NCI-H2081 treated with DMSO at 0.1 percent for 48 hours (cell line): ENCODE measurements at places on chromosomes 3 and 15.
A peak's percentile ranks its signal among the peaks of the same experiment; 100 is the strongest.

- DNase-seq: no peak
Measured at GRCh38 chr3:28698706-28699105, 350.1 kb upstream of the AZI2 start.

- no peak for DNase-seq
Measured at GRCh38 chr3:63685340-63685739, 32.9 kb downstream of the SNTN start.

GRCh38 chr3:177894081-177894728 lies 642.0 kb upstream of the KCNMB2 start:
- no peak for DNase-seq

- DNase-seq: no peak
Measured at GRCh38 chr3:15707779-15708178, 90.0 kb downstream of the ANKRD28 start.

- DNase-seq: no peak
Measured at GRCh38 chr15:98121957-98122356, 161.5 kb downstream of the ARRDC4 start.

DNA sequence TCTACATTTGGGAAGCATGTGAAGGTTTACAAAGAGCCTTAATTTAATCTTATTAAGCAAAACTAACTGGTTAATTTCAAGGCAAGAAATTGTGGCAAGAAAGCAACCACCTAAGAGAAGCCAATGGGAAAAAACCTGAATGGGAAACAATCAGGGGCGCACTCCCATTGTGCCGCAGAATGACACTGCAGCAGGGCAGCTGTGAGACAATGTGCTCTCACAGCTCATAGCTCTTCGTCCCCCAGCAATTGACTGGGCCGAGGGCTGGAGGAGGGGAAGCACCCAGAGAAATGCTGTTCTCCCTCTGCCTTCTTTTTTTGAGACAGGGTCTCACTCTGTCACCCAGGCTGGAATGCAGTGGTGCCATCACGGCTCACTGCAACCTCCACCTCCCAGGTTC lies 93.3 kb upstream of the RAD18 start:
- DNase-seq: no peak

- no peak for DNase-seq
Measured at GRCh38 chr3:194382892-194383223, 13.3 kb upstream of the LRRC15 start.

- no peak for DNase-seq
Measured at GRCh38 chr3:32791833-32792232, 26.0 kb upstream of the TRIM71 start.

GRCh38 chr3:184228376-184229137 lies 828 bp upstream of the VWA5B2 start:
- DNase-seq: no peak

DNA sequence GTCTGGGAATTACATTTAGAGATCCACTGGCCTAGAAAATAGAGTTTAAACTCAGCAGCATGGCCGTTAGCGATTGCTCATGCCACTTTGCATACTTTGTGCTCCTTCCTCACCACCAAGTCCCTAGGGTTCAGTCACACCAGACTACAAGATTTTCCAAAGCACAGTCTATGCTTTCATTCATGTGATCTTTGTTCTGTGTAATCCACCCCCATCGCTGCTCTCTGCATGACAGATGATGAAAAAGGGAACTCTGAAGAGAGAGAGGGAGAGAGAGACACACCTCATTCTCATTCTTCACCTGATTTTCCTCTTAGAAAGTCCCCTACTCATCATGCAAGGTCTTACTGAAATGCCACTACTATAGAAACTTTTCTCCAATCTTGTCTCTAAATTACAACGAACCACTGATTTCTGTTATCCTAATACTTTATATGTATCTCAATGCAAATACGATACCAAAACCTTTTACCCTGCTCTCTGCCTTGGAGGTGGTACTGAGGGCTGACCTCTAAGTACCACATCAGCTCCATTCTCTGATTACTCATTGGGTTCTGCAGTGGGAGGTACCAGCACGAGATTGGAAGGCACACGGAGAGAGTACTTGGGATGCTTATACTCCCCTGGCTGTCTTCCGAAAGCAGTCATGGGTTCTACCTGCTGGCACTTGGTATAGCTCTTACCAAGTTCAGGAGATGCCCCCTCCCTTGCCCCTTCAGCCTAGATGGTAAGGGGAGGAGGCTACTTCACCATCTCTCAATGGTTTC lies 1.1 kb upstream of the PARP15 start:
- DNase-seq: no peak

- DNase-seq: no peak
Measured at GRCh38 chr3:129000742-129001100, 383 bp upstream of the EFCC1 start.

DNA sequence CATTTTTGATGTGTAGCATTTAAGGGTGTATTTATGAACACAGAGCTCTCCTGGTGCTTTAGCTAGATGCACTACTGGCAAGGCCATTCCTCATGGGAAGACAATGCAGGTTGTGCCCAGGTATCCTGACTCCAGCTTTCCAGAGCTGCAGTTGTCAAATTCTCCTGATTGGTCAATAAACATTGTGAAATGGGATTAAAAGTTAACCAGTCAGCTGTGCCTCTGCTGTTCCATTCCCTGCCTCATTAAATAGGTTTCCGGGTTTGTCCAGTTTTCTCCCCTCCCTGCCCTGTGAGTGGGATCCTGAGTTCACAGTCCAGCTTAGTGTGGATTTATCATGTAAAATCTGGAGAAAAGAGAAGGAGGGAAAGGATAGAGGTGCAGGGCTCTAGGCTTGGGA lies 207.3 kb downstream of the SQOR start:
- DNase-seq: no peak

- DNase-seq: no peak
Measured at GRCh38 chr15:67917037-67917436, 77.2 kb upstream of the RNU6-1 start.

GRCh38 chr3:75082845-75083244 lies 468.4 kb upstream of the CNTN3 start:
- no peak for DNase-seq

GRCh38 chr15:81274931-81275707 lies 48.8 kb downstream of the STARD5 start:
- DNase-seq: peak; percentile 14

GRCh38 chr3:188578576-188579363 lies 424.8 kb downstream of the LPP start:
- no peak for DNase-seq

- DNase-seq: no peak
Measured at GRCh38 chr15:35282965-35283496, 197.9 kb upstream of the NANOGP8 start.

- DNase-seq: no peak
Measured at GRCh38 chr3:185058796-185059195, 94.1 kb downstream of the C3orf70 start.

- DNase-seq: no peak
Measured at GRCh38 chr3:115784739-115785536, 161.6 kb downstream of the GAP43 start.

DNA sequence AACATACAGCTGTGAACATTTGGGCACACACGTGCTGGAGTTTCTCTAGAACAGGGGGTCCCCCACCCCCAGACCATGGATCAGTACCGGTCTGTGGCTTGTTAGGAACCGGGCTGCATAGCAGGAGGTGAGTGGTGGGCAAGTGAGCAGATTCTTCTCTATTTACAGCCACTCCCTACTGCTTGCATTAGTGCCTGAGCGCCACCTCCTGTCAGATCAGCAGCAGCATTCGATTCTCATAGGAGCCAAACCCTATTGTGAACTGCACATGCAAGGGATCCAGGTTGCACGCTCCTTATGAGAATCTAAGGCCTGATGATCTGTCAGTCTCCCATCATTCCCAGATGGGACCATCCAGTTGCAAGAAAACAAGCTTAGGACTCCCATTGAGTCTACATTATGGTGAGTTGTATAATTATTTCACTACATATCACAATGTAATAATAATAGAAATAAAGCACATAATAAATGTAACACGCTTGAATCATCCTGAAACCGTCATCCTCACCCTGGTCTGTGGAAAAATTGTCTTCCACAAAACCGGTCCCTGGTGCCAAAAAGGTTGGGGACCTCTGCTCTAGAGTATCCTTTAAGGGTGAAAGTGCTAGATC lies 25.8 kb downstream of the CHRM5 start:
- DNase-seq: no peak

DNA sequence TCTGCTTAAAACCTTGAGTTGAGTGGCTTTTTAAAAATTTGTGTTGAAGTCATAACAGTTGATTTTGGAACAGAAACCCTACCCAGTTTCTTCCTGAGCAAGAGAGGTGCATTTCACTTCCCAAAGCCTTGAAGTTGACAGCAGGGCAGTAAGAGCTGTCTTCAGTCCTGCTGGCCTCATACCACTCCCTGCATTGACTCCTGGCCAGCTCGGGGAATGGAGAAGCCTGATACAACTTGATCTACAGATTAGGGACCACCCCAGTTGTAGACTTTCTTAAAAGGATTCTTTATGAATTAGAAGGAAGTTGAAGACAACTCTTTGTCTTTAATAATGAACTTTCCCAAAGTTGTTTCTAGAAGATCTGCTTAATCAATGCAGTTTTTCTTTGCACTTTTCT lies 90.6 kb upstream of the FLNB start:
- no peak for DNase-seq

DNA sequence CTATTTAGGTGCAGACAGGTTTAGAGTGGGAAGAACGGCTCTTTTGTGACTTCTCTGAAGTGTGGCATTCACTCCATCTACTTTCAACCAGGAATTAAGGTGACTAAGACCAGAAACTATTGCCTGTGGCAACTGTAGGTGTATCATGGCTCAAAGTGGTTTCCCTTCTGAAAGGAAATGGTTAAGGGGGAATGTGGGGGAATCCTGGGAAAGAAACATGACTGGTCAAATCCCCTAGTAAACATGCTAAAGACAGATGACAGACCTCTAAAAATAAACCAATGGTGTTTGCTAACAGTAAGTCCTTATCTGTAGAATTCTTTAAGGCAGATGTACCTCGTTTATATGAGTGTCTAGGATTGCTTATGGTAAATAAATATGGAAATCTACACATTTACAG lies 56.9 kb downstream of the MEGF11 start:
- no peak for DNase-seq

DNA sequence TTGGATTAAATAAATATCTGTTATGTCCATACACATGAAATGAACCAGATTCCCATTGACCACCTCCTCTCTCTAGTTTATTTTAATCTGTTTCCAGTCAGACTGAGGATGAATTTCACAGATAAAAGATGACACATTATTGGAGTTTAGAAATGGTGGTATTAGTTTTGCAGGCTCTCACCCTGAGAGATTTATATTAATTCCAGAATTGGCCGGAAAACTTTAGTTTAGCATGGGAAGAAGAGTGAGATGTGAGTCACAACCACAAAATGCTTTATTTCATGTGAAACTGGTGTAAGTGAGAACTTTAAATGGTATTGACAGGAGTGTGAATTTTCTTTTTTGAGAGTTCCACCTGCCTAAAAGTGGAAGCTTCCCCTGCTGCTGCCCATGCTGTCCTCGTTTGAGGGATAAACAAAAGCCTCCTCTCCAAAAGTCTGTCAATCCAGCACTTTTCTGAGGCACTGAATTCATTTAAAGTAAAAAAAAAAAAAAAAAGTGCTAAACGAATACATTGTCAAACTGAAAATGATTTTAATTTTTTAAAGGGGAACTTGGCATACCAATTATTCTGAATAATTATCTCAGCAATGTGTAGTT lies 65.1 kb upstream of the EPHA3 start:
- DNase-seq: no peak

- no peak for DNase-seq
Measured at GRCh38 chr3:187774185-187774789, 29.0 kb upstream of the BCL6 start.

DNA sequence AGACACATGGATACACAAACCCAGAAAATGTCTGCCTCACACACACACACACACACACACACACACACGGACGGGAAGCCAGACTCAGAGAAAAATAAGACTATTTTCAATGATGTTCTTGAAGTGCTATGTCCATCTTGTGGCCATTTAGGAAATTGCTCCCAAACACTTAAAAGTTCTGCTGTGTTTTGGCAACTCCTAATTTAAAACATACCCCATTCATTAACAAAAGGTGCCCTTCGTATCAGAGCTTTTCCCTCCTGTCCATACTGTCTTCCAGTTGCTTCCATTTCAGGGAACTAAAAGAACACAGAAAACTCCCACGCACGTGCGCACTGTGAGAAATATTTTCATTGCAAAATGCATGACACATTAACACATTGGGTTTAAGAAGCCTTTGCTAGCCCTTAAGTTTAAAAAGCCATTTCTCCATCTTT lies 44.6 kb downstream of the SLC12A1 start:
- peak; percentile 76 for DNase-seq

DNA sequence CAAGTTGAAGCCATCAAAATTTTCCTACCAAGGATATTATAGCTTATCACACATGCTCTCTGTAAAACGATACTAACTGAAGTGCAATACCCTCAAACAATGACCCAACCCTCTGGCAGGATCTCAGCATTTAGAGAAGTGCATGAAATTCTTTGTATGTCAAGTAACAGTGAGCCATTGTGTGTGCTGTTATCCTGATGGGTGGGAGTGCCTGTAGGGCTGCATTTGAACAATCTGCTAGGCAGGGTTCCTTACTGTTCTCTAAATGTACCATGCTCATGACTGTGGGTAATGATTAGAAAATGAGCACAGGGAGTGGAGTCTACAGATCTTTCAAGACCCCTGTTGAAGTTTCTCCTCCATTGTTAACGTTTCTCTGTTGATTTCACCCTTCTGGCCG lies 398.1 kb downstream of the NSUN3 start:
- no peak for DNase-seq

DNA sequence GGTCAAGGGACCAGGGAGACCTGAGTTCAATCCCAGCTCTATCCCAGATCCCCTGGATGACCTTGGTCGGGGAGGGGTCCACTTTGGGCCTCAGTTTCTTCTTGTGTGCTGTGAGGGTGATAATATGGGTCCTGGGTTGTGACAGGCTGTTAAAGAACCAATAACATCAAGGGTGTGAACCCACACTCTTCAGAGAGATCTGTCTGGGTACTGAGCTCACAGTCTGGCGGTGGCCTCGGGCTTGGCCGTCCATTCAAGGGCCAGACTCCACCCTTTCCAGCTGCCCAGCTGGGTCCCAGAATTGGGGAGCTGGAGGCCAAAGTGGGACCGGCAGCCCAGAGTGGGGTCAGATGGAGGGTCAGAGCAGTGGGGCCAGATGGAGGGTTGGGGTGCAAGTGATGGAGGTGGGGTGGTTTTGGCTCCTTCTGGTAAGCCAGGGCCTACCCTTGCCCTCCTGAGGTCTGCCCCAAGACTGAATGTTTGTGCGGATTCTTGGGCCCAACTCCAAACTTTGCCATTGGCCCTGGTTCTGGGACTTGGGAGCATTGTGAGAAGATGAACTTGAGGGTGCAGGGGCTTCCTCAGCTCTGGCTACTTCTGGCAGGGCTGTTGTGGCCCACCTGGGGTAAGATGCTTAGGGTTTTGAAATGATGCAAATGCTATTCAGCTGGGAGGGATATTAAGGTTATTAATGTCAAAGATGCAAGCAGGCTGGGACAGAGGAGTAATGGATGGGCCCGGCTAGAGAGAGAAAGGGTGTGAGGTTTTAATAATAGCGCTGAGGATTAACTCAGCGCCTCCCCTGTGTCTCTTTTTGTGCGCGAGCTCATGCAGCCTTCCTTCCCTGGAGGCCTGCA lies 1.5 kb downstream of the CORO2B start:
- DNase-seq: no peak

- DNase-seq: no peak
Measured at GRCh38 chr3:124413393-124413792, 316.9 kb upstream of the UMPS start.

- DNase-seq: no peak
Measured at GRCh38 chr3:126911162-126912026, 71.5 kb upstream of the PLXNA1 start.
